Activated naive CD8-positive, alpha-beta T cell treated with anti-CD3 and anti-CD28 coated beads, Interleukin-2, amount 50 U/mL, for 16 hours (primary cell): ENCODE measurements at places on chromosomes 11 and 22.

DNA sequence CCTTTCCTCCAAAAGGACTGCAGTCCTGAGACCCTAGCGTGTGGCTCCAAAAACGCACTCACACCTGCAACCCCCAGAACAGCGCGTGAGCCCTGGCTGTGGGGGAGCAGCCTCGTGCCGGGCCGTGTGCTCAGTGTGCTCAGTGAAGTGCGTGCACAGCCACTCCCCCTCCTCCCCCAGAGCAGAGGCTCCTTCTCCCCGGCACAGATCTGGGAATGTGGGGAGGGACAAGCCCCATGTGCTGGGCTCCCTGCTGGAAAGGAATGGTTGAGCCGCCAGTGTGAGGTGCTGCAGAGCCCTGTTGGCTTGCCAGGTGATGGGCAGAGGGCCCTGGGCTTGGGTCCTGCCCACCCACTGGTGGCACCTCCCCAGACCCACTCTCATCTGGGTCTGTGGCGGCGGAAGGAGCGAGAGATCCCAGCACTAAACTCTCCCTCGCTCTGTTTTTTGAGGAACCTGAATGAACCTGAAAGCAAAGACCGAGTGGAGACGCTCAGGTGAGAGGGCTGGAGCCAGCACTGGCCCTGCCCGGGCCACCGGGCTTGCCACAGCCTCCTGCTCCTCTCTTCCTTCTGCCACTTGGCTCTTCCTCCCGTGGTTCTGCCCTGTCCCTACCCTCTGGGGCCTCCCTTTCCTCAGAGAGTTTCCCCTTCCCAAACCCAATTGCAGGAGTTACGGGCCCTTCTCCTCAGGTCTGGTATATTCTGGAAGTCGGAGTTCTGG is 9.0 kb downstream of the RCOR2 start:
- DNase-seq = no peak

DNA sequence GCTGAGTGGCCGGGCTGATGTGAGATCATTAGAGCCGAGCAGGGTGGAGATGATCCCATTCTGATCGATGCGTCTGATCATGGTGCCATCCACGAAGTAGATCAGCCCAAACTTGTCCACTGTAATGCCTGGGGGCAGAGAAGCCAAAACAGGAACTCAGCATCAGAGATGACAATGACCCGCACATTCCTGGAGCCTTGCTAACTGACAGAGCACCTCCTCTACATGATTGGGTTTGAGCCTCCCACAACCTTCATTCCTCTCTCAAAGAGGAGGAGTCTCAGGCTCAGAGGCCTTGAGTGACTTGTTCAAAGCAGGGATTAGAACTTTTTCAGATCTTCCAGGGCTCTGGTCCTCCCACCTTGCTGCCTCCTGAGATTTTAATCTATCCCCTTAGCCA is 133.7 kb upstream of the NARS2 start:
- DNase-seq = no peak

GRCh38 chr22:33851240-33851639 is 69.0 kb downstream of the LARGE1 start:
- no peak for DNase-seq

DNA sequence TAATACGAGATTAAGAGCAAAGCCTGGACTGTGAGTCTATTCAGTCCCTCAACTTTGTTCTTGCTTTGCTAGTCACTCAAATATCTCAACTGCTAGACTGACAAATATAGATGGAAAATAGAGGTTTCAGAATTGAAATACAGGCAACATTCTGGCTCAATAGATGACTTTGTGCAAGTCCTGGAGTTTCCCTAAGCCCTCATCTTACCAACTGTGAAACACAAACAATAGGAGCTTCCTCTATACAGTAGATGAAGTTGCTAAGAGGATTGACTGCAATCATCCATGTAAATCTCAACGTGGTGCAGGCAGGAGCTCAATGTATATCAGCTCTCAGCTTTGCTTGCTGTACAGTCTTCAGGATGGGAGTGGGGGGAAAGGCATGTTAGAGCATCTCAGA is 6.2 kb upstream of the MPEG1 start:
- DNase-seq = no peak

- no peak for DNase-seq
Measured at GRCh38 chr11:32244453-32244852, 153.6 kb downstream of the RCN1 start.

GRCh38 chr11:10581481-10582019 is 13.1 kb upstream of the LYVE1 start:
- no peak for DNase-seq

DNA sequence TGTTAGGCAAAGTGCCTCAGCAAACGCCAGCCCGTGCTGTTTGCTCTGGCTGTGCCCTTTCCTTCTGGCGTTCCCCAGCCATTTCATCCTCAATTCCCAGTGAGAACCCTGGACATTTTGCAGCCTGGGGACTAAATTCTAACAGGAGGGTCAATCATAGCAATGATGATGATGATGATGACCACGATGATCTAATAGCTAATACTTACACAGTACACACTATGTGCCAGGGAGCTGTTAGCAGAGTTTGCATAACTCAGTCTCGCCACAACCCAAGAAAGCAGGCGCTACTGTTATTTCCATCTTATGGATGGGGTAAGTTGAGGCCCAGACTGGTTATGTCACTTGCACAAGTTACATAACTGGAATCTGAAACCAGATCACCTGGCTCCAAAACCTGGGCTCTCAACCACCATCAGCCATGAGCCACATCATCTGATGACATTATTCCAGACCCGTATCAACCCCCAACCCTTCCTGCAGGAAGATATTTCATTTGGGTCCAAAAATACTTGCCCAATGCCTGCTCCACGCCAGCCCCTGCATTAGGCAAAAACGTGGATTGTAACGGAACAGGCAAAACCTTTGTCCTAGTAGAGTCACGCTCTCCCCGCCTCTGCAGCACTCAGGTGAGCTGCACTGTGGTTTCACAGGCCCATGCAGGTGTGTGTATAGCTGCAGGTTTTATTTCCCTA is 132.6 kb upstream of the SERPIND1 start:
- DNase-seq = no peak

- DNase-seq = no peak
Measured at GRCh38 chr11:88414981-88415413, 77.5 kb upstream of the CTSC start.

- no peak for DNase-seq
Measured at GRCh38 chr11:46369458-46370152, 11.9 kb upstream of the MDK start.

DNA sequence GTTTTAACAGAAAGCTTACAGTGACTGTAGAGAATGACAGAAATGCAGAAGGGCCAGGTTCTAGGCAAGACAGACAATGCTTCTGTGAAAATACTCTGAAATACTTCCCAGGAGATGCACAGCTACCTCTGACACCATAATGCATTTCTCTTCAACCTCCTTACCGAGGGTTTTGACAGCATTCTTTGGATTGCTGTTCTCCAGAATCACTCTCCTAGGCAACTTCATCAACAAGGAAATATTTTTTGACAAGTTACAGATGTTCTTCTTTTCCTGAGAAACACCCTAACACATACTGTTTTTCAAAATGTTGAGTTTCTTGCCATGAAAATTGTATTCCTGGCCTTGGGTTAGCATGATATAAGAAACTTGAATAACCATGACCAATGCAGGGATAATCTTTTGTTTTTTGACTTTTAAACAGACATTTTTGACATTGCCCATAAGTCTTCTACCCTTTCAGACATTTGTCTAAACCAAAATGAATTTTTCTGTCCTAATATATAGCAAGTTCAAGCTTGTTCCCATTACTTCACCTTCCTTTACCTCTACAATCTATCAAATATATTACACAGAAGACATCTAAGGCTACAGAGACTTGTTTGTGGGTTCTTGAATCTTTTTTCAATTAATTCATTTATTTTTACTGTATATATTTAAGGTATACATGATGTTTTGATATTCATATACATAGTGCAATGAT is 108.1 kb downstream of the CCDC34 start:
- DNase-seq = no peak

DNA sequence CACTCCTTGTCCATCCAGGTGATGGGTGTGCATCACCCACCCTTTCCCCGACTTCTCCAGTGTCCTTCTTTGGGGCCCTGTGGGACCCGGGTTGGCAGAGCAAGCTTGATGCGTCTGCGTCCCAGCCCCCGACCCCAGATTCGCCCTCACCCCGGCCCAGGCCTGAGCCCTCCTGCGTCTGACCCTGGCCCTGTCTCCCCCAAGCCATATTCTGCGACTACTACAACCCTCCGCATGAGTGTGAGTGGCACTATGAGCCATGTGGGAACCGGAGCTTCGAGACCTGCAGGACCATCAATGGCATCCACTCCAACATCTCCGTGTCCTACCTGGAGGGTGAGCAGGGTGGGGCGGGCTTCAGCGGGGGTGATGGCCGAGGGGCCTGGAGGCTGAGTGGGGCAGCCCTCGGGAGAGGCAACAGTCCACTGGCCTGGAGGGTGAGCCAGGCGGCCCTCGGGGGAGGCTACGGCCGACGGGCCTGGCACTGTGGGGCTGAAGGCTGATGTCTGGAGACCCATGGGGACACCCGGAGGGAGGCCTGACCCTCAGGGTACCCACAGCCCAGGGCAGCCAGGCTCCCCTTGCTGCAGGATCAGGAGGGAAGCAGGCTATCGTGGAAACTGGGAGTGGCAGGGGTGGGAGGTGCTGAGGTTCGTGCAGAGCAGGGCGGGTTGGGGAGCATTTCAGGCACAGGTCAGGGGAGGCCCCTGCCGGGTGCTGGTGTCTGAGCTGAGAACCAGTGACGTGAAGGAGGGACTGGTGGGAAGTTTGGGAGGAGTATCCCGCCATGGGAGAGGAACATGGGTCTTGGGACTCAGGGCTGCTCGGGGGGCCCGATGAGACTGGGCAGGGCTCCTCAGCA is 15.3 kb downstream of the MUC2 start:
- no peak for DNase-seq

GRCh38 chr11:37967635-37968034 is 1369.6 kb upstream of the RAG2 start:
- DNase-seq = no peak

DNA sequence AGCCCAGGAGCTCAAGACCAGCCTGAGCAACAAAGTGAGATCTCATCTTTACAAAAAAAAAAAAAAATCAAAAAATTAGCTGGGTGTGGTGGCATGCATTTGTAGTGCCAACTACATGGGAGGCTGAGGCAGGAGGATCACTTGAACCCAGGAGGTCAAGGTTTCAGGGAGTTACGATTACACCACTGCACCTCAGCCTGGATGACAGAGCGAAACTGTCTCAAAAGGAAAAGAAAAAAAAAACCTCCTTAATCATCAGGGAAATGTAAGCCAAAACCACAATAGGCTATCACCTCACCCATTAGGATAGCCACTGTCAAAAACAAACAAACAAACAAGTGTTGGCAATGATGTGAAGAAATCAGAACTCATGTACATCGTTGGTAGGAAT is 13.4 kb downstream of the DGCR2 start:
- no peak for DNase-seq

- no peak for DNase-seq
Measured at GRCh38 chr11:79308429-79308828, 132.4 kb downstream of the TENM4 start.

DNA sequence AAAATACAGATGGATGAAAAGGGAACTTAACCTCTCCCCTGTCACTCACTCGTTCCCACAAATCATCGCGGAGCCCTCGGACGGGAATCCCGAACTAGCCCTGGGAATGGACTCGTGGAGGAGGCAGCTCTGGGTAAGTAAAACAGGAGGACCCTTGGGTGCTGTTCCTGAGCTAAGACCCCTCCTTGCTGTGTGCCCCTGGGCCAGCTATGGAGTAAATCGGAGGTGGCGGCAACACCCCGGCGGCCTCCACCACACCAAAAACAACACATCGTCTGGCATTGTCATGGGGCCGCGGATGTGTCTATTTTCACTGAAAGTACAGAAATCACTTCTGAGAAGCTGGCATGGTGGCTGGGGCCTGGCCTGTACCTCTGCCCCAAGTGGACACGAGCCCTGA is 12.1 kb downstream of the CPT1A start:
- DNase-seq = no peak

DNA sequence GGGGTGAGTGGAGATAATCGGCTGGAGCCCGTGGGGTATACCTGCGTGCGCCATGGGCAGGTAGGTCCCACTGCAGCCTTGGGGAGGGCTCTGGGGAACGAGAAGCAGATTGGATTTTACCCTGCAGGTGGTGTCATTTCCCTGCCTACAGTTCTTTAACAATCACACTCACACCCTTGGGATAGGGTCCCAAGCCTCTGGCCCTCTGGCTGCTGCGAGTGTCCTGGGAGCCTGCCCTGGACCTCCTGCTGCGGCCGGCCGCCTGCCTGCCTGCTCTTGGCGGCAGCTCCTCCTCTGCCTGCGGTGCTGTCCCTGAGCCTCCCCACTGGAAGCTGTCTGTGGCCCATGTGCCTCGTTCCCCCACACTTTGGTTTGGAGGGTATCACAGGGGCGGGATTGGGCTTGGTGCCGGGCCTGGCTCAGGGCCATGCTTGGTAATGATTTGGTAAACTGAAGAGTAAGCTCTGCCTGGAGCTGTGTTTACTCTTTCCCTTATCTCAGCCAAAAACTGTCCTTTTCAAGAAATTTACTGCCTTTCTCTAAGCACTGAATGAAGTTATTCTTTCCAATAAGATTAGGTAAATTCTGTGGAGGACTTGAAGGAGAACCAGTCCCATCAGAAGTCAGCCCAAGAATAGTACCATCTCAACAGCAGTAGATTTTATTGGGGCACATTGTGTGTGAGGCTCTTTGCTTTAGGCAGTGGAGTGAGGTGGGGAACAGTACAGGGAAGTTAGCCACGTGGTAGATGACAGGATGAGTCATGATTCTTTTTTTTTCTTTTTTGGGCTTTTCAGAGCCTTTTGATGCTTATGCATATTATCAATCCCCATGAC is 53.7 kb downstream of the TBC1D22A start:
- DNase-seq = no peak

DNA sequence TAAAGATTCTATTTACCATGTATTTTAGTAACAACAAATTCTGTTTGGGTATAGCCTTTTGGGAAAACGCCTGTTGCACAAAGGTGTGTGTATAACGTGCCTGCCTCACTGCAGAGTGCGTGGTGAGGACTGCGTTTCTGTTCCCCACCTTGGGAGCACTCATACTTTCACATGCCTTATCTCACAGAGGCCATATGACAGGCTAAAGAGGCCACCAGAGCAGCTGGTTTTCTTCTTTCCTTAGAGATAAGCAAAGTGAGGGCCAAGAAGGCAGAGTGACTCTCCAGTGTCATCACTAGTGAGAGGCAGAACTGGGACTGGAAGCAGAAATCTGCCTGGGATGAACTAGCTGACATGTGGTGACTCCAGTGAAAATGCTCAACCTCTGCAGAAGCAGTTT is 369.2 kb upstream of the NARS2 start:
- no peak for DNase-seq

DNA sequence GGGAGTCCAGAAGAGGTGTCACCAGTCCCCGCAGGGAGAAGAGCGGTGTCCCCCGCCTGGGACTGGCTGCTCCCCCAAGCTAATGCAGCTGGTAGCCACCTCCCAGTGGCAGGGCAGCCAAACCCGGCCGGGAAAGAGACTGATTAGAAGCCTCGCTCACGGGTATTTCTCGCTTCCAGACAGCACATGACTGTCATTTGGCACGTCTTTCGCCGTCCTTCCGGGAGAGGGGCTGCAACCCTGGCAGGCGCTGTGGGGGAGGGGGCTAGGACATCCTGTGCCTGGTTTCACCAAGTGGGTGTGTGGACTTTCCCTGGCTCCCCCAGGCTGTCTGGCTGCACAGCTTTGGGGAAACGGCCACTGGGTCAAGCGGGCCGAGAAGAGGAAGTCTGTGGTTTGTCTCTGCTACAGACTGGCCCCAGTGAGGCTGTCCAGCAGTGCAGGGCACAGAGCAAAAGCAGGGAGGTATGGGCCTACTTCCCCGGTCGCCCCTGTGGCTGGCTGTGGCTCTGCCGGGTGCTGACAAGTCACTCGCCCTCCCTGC is 3.8 kb downstream of the CD81 start:
- DNase-seq = no peak

- no peak for DNase-seq
Measured at GRCh38 chr11:11032066-11032465, 174.2 kb upstream of the ZBED5 start.

- DNase-seq = no peak
Measured at GRCh38 chr11:27233654-27234042, 129.4 kb downstream of the CCDC34 start.
